Stimulated activated CD4-positive, alpha-beta T cell treated with anti-CD3 and anti-CD28 coated beads, Interleukin-4, amount 100 ng/mL, for 4 hours (primary cell): ENCODE measurements at places on chromosomes 2 and 18.

DNA sequence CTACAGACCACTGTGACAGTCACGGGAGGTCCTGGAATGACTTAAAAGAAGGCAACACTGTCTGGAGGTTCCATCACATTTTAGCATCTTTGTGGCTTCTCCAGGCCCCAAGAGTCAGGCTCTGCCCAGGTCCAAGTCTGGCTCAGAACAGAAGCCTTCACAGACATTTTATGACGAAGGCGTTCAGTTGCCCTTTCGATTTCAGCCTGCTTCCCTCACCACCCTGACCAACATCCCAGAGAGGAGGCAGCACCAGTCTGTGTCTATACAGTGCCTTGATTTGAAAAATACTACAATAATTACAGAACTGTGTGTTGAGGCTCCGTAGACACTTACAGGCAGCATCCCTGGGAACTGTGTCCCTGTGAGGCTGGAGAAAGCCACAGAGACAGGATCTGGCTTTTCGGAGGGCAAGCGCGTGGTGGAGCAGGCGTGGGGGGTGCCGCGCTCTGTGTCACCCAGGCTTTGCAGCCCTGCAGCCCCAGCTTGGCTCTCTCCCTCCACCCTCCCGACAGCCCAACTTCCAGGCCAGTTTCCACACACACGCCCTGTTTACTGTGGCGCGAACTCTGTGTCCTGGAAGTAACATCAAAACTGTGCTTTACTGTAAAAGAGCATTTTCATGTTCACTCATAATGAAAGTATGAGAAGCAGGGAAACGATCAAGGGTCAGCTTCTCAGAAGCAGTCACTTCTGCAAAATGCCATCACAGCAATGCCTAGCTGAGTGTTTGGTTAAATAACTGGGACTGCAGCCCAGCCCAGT lies 153.5 kb upstream of the ALKAL2 start:
- no peak for DNase-seq

- no peak for DNase-seq
Measured at GRCh38 chr2:7007846-7008741, 90.9 kb downstream of the RNF144A start.

GRCh38 chr2:9655441-9656269 lies 24.9 kb upstream of the YWHAQ start:
- DNase-seq = peak; percentile 42

GRCh38 chr2:55408918-55409868 lies 10.5 kb downstream of the CCDC88A start:
- no peak for DNase-seq

DNA sequence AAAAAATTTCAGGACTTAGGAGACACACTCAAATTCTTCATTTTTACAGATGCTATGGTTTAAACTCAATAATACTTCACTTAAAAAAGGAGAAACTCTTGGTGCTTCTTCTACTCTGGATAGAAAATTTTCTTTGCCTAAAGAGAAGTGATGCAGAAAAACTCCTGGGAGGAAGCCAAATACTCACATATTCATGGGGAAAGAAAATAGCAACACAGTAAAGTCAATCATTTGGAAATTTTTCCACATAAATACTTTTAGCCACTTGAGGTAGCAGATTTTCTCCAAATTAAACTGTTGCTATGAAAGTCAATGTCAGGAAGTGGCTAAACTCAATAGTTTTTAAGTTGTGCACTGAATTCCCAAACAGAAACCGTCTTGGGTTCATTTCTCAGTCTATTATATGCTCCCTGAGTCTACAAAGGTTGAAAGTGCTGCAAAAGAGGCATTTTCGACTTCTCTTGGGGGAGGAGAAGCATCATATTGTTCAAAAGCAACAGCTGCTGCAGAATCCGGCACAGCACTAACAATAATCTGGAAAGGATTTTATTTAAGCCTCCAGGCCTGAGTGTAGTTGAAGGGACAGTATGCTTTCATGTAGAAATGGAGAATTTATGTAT lies 81.1 kb downstream of the UPP2 start:
- no peak for DNase-seq
